ENCODE measurements at places on chromosomes 7 and 10.

- DNase-seq, result no peak
Measured at GRCh38 chr10:3476640-3477448, 304.3 kb upstream of the PITRM1 start.

- DNase-seq, result no peak
Measured at GRCh38 chr7:135178364-135178763, 7.9 kb upstream of the CYREN start.

DNA sequence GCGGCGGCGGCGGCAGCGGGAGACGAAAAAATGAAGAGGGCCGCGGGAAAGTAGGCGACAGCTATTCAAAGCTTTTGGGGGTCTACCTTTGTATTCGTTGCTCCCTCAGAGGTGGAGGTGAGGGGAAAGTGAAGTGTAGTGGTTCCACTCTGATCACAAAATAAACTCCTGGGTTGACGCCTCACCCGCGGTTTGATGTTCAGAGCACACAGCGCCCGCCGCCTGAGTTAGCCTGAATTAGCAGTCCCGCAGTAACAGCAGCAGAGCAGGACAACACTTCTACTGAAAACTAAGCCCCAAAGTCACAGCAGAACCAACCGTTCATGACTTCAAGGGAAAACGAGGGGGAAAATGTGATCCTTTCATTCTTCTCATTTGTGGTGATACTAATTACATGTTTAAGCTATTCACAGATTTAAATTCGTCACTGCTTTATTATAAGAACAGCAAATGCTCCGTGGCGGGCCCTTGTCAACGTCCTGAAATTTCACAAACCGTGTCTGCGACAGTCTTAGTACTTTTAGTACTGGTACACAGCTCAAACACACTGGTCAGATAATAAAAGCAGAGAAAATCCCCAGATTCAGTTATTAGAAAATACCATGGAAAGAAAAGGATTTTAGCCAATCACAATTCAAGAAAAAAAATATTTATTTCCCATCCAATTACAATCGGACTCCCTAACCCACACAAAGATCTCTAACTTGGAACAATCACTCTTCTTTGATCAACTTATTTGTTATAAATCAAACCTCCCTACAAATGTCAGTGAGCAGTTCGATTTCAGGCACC, 563 bp upstream of the JMJD1C start:
- DNase-seq, result no peak

GRCh38 chr7:18893156-18893555, 224.3 kb downstream of the TWIST1 start:
- no peak for DNase-seq

DNA sequence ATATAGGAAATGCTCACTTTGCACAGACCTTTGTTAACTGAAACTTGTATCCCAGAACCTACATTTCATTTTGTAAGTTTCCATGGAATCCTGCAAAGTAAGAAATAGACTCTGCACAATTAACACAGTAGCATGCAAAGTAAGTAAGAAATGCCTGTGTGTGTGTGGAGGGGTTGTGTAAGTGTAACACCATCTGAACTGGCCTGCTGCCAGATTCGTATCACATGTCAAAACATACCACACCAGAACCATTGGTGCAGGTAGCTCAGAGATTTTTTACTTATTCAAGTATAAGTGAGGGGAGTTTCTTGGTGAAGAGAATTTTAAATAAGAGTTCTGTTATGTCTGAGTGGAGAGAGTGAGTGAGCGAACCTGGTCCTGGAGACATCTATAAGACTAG, 17.9 kb upstream of the DDX21 start:
- no peak for DNase-seq

GRCh38 chr7:94687810-94688209, 31.9 kb upstream of the SGCE start:
- no peak for DNase-seq

- no peak for DNase-seq
Measured at GRCh38 chr7:24917510-24918239, 62.3 kb downstream of the OSBPL3 start.

DNA sequence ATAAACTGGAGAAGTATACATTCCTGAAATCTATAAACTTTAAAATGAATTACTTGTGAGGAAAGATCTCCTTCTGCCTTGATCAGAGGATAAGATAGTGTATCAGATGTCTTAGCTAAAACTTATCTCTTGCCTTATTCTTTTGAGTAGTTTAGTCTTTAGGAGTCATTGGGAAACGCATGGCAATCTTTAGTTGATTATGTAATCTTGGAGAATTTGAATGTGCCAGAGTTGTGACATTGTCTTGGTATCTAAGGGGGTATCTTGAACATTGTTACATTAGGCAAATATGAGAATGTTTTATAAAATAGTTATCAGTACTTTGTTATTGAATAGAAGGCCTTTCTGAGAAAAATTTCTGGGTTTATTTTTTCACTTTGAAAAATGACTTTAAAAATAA, 61.6 kb upstream of the ADRA2A start:
- no peak for DNase-seq

GRCh38 chr7:20222219-20222828, 5.1 kb upstream of the MACC1 start:
- no peak for DNase-seq

GRCh38 chr7:151454305-151454704, 14.4 kb upstream of the CRYGN start:
- no peak for DNase-seq

- no peak for DNase-seq
Measured at GRCh38 chr10:89138755-89139490, 68.2 kb downstream of the CH25H start.

All from activated CD4-positive, CD25-positive, alpha-beta regulatory T cell (primary cell).